ENCODE measurements at places on chromosomes 12 and 14.

- no peak for DNase-seq
These were observed 217.1 kb upstream of the PLEKHG7 start for GRCh38 chr12:92485351-92486348.

- no peak for DNase-seq
These were observed 372.8 kb downstream of the TMEM121 start for GRCh38 chr14:105899071-105899641.

DNA sequence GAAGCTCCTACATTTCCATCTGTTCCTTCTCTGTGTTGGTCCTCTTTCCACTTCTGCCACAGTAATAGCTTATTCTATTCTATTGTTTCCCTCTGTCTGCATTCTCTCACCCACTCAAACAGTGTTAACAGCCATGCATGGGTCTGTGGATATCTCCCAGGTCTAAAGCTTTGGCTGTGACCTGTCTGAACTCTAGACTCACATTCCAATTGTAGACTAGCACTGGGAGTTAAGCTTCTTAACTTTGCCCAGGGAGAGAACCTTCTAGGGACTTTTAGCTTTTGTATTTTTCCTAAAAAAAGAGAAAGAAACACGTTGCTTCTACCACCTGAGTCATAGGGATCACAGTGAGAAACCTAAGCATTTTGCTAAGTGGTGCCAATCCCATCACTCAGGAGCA lies 36.7 kb downstream of the PTPRR start:
- DNase-seq = no peak

- DNase-seq = no peak
These were observed 132.3 kb downstream of the C12orf75 start for GRCh38 chr12:105462831-105463230.

GRCh38 chr12:38639625-38640024 lies 265.8 kb downstream of the CPNE8 start:
- no peak for DNase-seq

DNA sequence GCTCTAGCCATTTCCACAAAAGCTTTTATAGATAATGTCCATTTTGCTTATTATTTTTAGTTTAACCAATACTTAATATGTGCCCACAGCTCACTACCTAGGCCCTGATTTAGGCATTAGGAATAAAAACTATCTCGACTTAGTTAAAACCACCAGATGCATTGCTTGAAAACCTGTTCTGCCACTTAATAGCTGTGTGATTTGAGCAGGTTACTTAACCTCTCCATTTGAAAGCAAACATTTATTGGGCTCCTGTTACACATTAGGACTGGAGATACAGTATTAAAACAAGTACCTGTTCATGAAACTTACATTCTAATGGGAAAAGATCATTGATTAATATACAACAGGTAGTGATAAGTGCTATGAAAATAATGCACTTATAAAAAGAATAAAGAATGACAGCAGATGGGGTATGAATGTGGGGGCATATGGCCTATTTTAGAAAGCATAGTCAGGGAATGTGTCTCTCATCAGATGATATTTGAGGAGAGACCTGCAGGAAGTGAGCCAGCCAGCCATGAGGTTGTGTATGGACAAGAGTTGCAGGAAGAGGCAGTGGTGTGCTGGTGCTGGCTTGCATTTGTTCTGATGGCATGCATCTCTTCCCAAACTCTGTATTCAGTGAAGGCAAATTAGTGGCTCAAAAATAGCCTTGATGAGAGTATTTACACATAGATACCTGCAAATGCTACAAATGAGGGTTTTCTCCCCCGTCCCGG lies 34.3 kb downstream of the NOPCHAP1 start:
- no peak for DNase-seq

DNA sequence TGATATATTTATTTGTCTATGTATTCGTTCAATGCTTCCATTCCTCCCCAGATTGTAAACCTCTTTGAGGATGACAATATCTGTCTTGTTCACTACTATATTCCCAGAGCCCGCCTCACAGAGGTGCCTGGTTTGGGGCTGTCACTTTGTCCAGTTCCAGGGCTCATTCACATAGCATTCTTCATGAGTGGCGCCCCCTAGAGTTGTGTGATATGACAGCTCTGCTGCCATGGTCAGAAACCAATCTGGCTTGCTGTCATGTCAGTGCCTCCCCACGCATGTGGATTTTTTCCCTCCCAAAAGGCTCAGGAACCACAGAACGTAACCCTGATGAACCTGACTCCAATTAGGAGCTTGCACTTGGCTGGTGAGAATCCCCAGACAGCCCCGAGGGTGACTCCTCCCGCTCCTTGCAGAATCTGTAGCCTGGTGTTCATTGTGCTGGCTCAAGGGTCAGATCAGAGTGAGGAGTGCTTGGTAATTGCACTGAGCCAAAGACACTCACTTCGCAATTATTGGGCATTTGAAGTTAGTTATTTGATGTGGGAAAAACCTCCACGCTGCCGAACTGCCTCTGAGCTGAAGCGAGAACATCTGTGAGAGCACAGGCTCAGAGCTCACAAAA lies 145.5 kb downstream of the PTPN11 start:
- no peak for DNase-seq

GRCh38 chr14:21668377-21668776 lies 5.2 kb downstream of the OR4E1 start:
- no peak for DNase-seq

DNA sequence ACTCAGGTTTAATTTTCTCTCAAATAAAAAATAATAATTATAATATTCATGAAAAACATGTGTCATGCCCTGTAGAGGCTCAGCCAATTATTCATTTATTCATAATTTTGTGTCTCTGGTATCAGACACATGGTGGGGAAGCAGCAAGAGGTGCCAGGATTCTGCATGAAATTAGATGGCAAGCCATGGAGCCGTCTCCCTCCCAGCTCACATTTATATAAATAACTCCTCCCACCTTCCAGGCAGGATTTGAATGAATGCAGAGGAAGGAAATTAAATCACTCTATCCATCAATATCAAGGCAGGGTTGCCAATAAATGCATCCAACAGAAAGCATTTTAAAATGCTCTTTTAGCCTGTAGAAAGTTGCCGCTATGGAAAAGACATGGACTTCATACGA lies 98.1 kb downstream of the PTPRR start:
- DNase-seq = no peak

DNA sequence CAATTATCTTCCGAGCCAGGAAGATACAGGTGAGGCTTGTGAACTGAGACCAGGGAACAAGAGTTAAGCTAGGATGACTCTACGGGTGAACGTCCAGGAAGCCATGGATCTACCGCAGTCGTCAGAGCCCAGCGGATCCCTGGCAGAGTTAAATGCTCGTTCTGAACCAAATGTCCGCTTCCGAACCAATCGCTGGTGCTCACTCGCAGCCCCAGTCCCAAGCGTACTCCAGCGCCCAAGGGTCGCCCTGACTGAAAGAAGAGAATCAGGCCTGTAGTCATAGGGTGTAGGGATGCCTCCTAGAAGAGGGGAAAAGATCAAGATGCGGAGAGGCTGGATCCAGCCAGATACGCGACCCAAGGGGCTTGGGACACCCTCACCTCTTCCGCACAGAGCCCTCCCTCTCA lies 283 bp downstream of the VIPAS39 start:
- DNase-seq = no peak

DNA sequence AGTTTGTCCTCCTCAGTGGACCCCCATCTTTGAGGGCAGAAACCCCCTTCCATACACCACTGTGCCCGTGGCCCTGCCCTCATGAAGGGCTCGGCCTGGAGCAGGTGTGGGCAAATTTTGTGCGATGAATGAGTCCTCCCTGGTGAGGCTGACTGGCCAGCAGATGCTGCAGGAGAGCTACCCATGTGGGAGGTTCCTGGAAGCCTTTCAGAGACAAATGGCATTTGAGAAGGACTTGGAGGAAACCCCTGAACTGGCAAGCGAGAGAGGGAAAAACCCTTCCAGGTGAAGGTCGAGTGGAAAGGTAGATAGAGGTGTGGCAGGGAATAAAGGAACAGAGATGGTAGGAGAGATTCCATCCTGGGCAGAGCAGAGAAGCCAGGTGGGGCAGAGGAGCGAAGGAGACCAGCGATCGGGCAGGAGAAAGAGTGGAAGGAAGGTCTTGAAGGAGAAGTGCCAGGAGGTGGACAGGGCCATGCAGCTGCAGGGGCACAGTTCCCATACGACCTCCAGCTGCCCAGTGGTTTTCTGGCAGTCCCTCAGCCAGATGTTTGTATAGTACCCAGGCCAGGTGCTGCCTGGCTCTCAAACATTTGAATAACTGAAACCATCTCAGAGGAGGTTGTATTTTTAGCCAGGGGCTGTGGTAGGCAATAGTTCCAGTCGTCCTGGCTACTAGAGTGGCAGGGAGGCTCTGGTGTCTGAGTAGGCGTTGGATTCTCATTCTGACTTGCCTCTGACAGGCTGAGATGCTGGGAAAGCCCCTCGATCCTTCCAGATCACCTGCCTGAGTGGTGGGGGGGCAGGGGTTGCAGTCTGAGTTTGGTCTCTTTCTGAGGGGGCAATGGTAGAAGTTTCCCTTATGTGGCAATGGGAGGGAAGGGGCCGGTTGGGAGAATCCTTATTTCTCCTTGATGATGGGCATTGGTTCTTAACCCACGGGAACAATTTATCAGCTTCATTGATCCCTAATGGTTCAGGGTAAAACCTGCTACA lies 40.1 kb downstream of the FBXL14 start:
- peak; percentile 88 for DNase-seq

- peak; percentile 86 for DNase-seq
These were observed 43.5 kb downstream of the ERH start for GRCh38 chr14:69354383-69355153.

GRCh38 chr14:72613231-72613974 lies 280.5 kb downstream of the DPF3 start:
- DNase-seq = no peak

- DNase-seq = no peak
These were observed at the start of gene AQP5 for GRCh38 chr12:49961111-49961922. AQP5 (plus strand) TSS chr12:49961872; CDS start chr12:49962018, 146 bp downstream.

Data from GM13977 (cell line).